ENCODE measurements at places on chromosomes 1 and 21.
A peak's percentile ranks its signal among the peaks of the same experiment; 100 is the strongest.

GRCh38 chr21:21182401-21183010, 184.3 kb downstream of the NCAM2 start:
- DNase-seq = no peak

DNA sequence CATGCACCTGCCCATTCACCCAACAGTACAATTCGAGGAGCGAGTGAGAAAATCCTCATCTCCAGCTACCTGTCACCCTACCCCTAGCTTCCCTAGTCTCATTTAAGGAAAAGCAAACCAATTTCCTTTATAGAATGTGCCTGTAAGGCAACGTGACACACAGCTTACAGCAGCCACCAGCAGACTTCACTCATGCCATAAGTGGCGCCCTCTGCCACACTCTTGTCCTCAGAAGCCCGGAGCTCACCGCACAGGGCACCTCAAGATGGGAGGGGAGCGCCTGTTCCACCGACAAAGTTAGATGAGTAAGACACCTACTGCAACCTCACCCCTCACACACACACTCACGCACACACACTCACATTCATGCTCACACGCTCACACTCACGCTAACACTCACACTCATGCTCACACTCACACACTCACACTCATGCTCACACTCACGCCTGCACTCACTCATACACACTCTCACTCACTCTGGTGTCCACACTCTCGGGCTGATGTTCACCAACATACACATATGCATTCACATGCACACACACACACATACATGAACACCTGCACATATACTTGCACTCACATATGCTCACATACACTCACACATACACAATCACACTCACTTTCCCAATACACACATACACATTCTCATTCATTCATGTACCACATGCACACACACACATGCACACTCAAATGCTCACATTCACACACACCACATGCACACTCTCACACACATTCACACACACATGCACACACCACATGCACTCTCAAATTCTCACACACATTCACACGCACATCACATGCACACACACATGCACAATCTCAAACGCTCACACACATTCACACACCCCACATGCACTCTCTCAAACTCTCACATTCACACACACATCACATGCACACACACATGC, 170.7 kb downstream of the PSMG1 start:
- DNase-seq = no peak

DNA sequence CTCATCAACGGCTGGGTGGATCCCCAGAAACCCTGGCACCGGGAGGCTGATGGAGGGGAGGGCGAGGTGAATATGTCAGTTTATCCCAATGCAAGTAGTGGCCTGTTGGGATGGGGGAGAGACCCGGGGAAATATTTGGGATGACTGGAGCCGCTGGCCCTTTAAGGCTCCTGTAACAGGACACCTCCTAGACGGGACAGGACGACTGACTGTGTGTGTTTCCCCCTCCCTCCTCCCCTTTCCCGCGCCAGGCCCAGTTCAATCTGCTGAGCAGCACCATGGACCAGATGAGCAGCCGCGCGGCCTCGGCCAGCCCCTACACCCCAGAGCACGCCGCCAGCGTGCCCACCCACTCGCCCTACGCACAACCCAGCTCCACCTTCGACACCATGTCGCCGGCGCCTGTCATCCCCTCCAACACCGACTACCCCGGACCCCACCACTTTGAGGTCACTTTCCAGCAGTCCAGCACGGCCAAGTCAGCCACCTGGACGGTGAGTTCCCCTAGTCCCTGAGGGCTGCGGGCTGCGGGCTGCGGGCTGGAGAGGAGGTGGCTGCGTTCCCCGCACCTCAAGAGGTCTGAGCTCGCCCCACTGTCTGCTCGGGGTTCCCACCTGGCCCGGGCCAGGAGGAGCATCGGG, 44.8 kb upstream of the CCDC27 start:
- DNase-seq = no peak

DNA sequence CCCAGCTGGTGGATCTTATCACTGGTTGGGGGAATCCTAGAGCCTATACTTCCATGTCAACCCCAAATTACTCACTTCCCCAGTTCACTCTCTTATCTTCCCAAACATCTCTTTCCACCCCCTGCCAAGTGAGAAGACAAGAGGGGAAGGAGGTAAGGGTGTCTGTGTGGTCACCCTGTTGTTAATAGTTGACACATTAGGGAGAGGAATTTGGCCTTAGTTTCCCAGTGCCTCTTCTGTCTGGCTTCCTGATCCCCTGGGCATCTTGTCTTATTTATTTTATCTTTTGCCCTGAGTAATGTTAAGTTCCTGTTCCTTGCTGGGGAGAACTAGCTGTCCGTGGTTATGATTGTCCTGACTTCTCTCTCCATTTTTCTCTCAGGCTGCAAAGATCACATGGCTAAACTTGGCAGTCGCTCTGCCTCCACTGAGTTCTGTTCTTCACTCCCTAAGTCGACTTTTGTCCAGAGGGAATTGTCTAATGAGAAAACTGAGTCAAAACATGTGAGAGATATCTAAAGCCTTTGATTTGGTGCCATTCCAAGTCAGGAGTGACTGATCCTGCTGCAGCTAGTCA, 157.1 kb upstream of the SYT6 start:
- DNase-seq = peak; percentile 93

DNA sequence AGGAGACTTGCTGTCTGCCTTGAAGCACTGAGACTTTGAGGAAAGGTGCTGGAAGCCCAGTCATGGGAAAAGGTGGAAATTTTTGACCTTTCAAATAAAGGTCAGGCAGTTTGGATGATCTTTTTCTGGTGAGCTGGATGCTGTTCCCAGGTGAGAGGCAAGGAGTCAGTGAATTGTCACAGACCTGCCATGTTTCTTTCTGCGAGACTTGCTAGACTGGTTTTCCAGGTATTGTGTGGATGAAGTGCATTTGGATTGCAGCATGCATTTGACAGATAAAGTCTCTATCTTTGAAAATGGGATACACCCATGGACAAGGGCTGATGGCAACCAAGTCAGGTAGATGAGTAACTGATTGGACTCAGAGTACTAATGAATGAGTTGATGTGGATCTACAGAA, 65.7 kb upstream of the NHLH2 start:
- DNase-seq = no peak

- DNase-seq = no peak
Observed at GRCh38 chr1:49294539-49294938, 517.8 kb upstream of the BEND5 start.

DNA sequence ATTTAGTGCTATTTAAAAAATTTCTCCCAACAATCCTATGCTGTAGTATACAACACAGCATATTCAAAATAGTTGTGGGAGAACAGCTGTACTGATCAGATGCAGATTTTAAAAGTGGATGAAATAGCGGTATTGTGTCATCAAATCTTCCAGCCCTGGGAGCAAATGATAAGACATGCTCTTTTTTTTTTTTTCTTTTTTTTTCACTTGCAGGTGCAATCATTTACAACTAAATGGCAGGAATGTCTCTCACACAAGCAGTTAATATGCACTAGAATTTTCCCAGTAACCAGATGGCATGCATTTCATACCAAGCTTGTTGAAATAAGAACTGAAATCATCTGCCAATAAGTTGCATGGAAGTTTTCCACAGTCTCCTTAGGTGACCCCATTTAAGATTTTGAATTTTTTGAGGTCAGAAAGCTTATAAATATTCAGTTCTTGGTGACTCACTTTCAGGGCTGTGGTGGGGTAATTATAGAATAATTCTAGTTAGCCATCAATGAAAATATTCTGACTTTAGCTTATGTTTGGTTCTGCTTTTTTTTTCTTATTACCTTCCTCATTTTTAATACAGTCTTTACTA, 623.9 kb upstream of the NR5A2 start:
- peak; percentile 95 for DNase-seq

GRCh38 chr21:17708522-17709265, 96.0 kb upstream of the BTG3 start:
- DNase-seq = no peak

DNA sequence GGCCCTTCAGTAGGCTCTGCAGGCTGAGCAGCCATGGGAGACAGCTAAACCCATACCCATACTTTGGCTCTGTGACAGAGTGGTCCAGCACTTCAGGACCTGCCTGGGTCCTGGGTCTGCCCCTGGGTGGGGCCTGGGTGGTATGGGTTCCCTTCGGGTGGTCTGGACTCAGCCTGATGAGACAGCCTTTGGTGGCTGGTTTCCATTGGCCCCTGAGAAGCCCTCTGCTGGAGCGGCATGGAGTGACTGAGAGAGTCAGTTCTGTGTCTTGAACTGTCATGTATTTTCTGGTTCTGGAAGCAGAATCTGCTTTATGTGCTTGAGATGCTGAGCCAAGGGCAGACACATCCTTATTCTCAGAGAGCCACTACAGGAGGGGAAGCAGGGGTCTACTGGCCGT, 31.3 kb upstream of the KCNA2 start:
- DNase-seq = no peak

GRCh38 chr1:40435876-40436275, 14.4 kb upstream of the ZFP69B start:
- DNase-seq = no peak

DNA sequence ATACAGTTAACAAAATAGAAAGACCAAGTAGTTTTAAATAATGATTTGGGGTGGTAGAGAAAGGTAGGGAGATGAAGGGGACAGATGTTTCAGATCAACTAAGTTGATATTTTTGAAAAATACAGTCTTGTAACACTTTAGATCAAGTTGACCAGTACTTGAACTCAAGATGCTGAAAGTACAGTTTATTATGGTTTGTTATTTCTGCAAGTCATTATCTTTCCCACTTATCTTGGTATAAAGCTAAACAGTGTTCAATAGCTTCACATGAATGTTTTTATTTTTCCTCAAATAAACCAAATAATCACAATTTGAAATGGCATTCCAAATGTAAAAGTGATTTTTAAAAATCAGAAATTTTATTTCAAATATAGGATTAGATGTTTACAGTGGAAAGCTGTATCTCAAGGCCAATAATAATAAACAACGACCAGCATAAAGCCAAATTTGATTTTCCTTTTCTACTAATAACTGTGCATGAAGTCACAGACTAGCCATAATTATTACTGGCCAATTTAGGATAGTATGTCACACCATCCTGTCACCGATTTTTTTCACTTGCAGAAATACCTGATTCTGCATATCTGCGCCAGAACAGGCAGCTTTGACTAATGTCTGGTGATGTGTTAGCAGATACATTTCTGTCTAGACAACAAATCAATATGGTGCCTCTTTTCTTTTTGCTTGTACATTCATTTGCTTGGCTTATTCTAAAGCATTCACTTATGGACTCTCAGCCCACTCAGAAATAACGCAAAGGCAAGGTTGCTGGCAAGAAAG, 320.2 kb downstream of the TM2D1 start:
- DNase-seq = no peak

DNA sequence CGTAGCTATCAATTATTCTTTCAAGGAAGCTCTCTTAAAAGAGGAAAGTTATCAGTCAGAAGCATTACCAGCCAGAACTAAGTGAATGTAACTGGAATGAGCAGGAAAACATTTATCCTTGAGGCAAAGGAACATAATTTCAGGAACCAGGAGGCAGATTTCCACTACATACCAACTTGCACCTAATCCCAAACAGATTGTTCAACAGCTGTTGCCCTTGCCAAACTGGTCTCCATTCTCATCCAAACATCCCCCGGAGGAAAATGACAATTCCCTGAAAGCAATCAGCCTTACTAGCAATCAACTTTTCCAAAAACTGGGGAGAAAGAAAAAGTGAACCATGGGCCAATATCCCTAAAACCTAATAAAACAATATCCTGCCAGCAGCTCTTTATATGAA, 35.0 kb downstream of the ENAH start:
- DNase-seq = peak; percentile 20

- no peak for DNase-seq
Observed at GRCh38 chr1:201711811-201712210, 117.1 kb upstream of the IPO9 start.

DNA sequence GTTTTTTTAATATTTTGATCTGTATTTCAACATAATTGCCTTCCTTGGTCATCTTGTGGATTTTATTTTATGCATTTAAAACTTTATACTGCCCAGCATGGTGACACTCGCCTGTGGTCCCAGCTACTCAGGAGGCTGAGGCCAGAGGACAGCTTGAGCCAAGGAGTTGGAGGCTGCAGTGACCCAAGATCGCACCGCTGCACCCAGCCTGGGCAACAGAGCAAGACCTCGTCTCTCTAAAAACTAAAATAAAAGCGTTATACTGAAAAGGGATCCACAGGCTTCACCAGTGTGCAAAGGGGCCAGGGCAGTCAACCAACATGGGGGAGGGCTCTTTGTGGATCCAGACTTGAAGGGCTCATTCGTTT, 1.4 kb downstream of the NID1 start:
- no peak for DNase-seq

GRCh38 chr1:29238620-29239002, 2.3 kb downstream of the PTPRU start:
- no peak for DNase-seq

GRCh38 chr1:10045480-10046355, 13.0 kb downstream of the UBE4B start:
- peak; percentile 30 for DNase-seq

DNA sequence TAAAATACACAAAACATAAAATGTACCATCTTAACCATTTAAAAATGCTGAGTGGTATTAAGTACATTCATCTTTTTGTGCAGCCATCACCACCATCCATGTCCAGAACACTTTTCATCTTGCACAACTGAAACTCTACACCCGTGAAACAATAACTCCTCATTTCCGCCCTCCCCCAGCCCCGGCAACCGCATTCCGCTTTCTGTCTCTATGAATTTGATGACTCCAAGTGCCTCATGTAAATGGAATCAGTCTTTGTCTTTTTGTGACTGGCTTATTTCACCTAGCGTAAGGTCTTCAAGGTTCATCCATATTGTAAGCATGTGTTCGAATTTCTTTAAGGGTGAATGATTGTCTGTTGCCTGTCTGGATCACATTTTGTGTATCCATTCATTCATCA, 37.2 kb downstream of the SCCPDH start:
- DNase-seq = peak; percentile 92

DNA sequence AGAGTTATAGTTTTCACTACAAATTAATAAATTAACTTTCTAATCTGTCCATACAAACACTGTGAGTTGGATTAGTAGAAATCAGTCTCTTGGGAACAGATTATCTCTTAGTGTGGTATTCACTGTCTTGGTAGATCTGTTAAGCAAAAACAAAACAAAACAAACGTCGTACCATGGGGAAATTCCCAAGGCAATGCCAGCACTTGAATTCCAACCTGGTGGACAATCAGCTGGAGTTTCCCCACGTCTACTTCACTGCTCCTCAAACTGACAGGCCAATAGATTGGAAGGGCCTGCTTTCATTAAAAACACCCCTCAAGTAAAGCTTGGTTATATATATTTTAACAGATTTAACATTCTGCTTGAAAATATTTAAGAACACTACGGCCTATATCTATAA, 31.9 kb downstream of the GDAP2 start:
- DNase-seq = no peak

- peak; percentile 6 for DNase-seq
Observed at GRCh38 chr1:107829036-107829770, 135.8 kb downstream of the VAV3 start.

- DNase-seq = no peak
Observed at GRCh38 chr1:193709607-193710006, 523.2 kb upstream of the B3GALT2 start.

DNA sequence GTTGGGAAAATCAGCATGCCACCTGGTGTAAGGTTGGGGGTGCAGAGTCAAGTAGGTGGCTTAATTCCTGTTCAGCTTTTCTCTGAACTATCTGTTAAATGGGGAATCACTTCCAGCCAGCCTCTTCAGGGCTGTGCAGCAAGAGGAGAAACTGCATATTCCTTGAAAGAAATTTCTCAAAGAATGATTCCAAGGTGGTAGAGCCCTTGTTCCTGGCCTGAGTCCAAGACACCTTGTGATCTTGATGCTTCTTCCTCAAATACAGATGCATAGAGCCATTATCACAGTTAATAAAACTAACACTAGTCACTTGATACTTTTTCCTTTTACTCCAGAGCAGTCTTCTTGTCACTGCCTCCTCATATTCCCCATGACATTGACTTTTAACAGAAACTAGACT, 5.2 kb downstream of the TXLNA start:
- no peak for DNase-seq
